Stimulated activated CD4-positive, alpha-beta T cell treated with anti-CD3 and anti-CD28 coated beads, Interleukin-2, amount 100 ng/mL, for 4 hours (primary cell): ENCODE measurements at places on chromosomes 6 and 20.

- no peak for DNase-seq
Observed at GRCh38 chr20:16178546-16179135, 394.6 kb downstream of the KIF16B start.

DNA sequence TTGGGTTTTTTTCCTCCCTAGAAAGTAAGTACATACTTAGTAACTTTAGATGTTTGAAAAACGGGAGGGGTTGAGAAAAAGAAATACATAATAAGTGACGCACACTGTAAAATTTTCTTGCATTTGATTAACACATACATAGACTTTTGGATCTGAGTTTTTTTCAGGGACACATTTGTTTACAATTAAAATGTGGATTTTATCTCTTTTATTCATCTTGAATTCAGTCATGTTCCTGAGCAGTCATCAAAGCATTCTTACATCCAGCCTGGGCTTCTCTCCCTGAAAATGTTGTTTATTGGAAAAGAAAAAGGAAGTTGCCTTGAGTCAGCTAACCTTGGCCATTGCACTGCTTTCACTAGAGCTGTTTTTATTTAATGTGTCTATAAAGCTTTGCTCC lies 8.7 kb upstream of the RPP40 start:
- DNase-seq = no peak

GRCh38 chr20:10550204-10551118 lies 115.4 kb downstream of the SLX4IP start:
- no peak for DNase-seq

DNA sequence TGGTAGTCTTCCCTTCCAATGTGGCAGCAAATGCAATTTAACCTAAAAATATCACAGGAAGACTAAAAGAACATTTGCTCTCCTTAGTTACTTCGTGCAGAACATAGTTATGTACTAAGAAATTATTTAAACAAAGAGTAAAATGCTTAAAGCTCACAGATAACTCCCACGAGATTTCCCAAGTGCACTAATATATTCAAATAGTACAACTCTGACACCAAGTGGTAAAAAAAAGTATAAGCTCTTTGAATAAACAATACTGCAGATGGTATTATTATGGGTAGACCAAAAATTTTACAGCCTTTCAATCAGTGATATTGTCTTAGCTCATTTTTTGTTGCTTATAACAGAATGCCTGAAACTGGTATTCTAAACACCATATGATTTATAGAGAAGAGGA lies 52.8 kb upstream of the FILIP1 start:
- DNase-seq = no peak

- DNase-seq = no peak
Observed at GRCh38 chr6:144899161-144899560, 614.0 kb downstream of the UTRN start.

DNA sequence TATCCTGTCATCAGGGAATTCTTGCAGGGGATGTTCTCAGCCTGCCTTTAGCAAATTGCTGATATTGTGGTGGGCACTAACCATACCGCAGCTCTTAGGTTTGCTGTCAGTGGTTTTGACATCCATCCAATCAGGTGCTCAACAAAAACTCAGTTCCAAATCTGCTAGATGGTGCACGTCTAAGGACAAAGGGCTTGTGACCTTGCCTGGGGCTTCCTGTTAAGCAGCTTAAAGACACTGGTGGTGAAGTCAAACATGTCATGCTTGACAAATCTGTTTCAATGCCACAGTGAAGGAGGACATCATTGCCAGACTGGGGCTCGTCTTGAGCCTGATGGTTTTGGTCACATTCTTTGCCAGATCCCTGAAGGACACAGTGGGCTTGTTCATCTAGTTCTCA lies 179.8 kb upstream of the NOX3 start:
- no peak for DNase-seq

GRCh38 chr6:109454496-109455436 lies 806 bp downstream of the MICAL1 start:
- peak; percentile 41 for DNase-seq

DNA sequence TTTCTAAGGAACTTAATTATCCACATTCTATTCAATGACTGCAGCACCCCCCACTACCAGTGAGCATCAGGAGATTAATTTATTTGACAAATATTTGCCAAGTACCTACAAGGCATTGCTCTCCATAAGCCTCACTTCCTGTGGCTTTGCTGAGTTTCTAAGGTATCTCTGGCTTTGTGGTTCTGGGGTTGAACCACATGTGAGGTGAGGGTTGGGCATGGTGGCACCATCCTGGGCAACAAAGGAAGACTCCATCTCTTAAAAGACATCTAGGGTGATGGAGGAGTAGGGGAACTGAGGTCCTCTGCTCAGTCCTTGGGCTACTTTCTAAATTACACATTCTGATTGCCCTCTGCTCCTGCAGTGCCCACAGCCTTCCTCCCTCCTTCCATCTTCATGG lies 25.5 kb upstream of the WFDC2 start:
- no peak for DNase-seq

GRCh38 chr6:14743474-14744211 lies 502.2 kb upstream of the JARID2 start:
- peak; percentile 85 for DNase-seq

GRCh38 chr6:158706369-158706982 lies 56.6 kb downstream of the SYTL3 start:
- DNase-seq = no peak

GRCh38 chr6:13488896-13489237 lies 1.5 kb upstream of the GFOD1 start:
- no peak for DNase-seq

DNA sequence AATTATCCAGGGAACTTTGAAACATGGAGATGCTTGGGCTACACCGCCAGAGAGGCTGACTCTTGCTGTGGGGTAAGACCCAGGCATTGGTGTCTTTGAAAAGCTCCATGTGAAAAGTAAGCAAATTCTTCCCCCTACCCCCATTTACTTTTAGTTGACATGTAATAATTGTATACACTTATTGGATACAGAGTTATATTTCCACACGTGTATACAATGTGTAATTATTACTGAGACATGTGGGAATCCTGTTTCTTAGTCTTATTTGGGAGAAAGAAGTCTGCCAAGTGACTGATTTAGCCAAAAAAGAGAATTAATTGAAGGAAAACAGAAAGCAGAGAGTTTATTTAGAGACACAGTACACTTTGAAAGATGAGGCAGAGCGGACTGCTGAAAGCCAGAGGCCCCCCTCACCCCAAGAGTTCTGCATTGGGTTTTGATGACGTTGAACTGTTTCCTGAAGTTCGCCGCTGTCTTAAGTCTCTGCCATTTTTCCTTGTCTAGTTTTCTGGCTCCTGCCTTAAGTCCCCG lies 193.8 kb downstream of the PACRG start:
- DNase-seq = no peak

GRCh38 chr6:36605560-36606391 lies 11.6 kb downstream of the SRSF3 start:
- DNase-seq = no peak

DNA sequence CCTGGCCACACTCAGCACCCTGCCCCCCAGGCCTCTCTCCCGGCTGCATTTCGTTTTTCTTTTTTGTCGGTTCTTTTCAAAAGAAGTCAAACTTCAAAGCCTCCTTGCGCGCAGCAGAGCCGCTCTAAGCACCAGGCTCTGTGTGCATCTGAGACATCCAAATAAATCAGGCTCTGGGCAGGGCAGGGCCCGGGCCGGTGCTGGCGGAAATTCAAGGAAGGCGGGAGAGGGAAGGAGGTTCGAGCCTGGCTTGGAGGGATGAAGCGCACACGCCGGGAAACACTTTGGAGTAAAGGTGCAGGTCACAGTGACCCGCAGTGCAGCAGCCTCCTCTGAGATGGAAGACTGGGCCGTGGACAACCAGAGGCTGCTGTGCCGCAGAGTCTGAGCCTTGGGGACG lies 5.8 kb downstream of the GATA5 start:
- DNase-seq = no peak
